ENCODE measurements at places on chromosomes 6 and 20.

GRCh38 chr6:47521961-47522360, 44.4 kb downstream of the CD2AP start:
- DNase-seq = no peak

- no peak for DNase-seq
These were observed 85.3 kb upstream of the LY86 start for GRCh38 chr6:6503191-6503590.

DNA sequence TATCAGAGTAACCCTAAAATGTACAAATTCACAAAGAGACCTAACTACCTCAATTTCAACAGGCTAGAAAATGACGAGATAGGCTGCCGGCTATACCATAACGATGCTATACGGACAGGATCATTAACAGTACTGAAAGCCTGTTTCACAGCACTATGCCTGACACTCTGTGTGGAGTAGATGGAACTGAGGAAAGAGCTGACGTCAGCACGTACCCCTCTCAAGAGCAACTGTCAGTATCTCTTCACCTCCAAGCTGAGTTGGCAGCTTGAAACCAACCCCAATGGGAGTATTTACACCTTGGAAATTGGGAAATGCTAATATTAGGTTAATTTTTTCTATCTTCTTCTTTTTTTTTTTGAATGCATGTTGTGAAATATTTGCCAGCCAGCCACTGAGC, 53.6 kb downstream of the HUS1B start:
- no peak for DNase-seq

GRCh38 chr20:44720621-44720996, 5.4 kb downstream of the CCN5 start:
- DNase-seq = no peak

DNA sequence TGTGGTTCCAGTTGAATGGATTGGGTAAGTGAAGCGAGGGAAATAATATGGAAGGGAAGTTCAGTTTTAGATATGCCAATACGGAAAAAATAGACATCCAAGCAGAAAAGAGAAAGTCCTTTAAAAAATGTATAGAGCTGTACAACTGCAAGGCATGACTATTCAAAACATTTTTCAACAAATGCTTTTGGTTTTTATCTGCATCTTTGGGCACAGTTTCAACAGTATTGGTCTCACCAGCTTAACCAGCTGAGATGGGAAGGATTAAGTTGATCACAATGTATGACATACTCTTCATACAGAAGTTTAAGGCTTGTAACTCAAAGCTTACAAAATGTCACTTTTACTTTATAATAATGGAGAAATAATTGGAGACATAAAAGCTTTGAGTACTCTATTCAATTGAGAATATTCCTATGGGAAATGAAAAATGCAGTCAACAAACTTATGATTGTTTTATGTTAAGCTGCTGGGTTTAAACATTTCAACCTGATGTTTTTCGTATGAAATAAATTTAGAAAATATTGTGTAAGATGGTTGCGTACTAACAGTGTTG, 16.3 kb upstream of the UTRN start:
- no peak for DNase-seq

DNA sequence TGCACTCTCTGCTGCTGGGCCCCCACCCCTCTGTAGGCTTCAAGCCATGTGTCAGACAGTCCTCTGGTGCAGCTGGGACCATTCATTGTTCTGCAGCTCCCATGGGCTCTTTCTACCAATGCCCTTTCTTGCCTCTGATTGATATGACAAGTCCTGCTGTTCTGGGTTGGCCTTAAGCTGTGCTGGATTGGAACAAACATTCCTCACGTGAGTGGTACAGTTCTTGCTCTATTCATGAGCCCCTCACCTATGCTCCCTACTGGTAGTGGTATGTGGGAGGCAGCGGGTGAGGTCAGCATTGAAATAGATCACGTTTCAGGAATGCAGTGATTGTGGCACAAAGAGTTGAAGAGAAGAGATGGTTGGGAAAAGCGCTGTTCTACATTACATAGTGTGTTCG, 48.8 kb upstream of the RALY start:
- no peak for DNase-seq

GRCh38 chr20:37421060-37421905, 75.3 kb downstream of the SRC start:
- DNase-seq = no peak

DNA sequence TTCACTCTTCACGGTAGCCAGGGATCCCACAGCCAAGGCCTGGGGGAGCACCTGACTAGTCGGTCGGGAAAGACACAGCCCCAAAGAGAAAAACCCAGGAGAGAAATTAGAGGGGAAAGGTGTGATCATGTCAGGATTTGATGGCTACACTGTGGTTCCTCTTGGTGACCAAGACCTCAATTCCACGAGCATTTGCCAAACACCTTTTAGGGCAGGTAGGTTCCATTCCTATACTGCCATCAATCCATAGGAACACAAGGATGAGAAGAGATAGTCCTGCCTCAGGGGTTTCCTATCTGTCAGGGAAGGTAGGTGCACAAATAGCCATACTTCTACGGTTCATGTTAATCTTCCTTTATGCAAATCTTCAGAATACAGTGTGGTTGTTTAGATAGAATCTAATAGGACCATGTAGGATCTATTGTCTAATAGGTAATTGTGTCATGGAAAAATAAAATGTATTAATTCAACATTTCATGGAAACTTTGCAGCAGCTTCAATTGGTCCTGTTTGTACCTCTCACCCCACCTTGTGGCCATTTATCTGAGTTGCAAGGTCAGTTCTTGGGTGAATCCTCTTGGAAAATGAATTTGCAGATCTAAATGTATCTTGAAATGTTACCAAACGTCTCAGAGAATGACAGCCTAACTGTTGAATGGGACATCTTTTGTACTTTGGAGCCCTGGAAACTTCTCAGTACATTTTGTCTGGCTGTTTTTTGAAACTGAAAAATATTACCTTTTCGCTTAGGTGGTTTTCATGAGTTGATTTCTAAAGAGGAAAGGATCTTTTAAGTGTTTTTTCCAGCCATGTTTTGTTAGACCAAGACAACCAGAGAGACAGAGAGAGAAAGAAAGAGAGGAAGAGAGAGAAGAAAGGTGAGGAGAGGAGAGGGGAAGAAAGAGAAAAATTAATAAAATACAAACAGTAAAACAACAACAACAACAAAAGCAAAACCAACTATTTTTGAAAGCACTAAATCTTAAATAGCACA, 33.7 kb upstream of the IYD start:
- DNase-seq = no peak

DNA sequence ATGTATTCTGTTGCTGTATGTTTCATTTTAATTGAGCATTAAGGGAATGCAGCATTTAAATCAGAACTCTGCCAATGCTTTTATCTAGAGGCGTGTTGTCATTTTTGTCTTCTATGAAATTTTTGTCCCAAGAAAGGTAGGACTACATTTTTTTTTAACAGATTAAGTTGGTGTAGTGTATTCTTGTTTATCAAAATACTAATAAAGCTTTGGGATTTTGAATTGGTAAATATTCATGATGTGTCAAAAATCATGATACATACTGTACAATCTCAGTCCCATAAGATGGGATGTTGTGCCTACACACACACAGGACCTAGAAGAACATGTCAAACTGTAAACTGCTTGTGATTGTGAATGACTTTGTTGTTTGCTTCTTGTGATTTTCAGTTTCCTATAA, 11.2 kb upstream of the HMGN4 start:
- DNase-seq = no peak

DNA sequence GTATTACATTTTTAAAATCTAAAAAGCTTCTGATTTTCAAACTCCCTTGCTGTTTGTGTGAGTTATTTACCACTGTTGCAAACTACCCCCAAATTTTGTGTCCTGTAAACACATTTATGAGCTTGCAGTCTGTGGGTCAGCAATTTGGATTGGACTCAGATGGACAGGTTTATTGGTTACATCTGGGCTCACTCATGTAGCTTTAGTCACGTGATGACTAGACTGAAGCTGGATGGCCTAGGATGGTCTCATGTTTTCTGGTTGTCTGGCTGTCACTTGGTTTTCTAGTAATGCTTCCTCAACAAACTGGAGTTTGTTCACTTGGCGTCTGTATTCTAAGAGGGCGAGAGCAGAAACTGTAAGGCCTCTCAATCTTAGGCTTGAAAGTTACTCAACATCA, 12.2 kb upstream of the C6orf58 start:
- no peak for DNase-seq
